ENCODE measurements at places on chromosomes 2 and 18.

DNA sequence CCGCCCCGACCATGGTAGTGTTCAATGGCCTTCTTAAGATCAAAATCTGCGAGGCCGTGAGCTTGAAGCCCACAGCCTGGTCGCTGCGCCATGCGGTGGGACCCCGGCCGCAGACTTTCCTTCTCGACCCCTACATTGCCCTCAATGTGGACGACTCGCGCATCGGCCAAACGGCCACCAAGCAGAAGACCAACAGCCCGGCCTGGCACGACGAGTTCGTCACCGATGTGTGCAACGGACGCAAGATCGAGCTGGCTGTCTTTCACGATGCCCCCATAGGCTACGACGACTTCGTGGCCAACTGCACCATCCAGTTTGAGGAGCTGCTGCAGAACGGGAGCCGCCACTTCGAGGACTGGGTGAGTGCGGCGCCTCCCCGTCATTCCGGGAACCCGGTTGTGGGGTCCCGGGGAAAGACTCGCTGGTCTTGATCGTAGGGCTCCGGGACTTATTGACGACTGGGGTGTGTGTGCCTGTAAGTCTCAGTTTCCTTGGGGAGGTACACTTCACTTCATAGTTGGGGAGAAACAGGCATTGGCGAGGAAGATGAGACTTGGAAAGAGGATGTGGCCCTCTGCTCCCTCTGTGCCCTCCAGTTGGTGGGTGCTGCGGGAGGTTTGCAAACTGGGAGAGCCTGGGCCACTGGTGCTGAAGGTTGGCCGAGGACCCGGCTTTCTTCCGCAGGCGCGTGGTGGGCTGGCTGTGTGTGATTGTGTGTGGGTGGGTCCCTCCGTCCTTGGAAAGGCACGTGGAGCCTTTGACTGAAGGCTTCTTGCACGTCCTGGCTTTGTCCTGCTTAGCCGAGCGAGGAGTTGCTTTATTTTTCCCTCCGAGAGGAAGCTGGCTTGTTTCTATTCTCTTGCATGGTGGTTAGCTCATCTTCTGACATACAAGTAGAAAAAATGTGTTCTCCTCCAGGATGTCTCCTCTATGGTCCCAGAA lies 886 bp downstream of the PRKCE start:
- DNase-seq, result no peak

DNA sequence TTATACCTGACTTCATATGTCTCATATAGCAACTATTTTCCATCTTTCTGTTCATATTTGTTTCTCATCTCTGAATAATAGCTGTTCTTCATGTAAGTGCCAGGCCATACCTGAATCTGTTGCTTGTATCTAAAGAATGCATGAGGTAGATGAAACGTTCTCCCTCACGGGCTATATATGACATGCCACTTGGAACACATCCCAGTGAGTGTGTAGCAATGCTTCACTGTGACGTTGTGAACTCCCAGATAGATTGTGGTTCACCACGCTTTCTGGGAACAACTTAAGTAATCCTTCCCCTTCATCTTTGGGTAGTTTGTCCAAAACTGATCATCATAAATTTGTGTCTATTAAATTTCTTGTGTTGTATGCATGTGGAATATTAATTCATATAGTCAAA lies 60.1 kb downstream of the RDH14 start:
- DNase-seq, result no peak

DNA sequence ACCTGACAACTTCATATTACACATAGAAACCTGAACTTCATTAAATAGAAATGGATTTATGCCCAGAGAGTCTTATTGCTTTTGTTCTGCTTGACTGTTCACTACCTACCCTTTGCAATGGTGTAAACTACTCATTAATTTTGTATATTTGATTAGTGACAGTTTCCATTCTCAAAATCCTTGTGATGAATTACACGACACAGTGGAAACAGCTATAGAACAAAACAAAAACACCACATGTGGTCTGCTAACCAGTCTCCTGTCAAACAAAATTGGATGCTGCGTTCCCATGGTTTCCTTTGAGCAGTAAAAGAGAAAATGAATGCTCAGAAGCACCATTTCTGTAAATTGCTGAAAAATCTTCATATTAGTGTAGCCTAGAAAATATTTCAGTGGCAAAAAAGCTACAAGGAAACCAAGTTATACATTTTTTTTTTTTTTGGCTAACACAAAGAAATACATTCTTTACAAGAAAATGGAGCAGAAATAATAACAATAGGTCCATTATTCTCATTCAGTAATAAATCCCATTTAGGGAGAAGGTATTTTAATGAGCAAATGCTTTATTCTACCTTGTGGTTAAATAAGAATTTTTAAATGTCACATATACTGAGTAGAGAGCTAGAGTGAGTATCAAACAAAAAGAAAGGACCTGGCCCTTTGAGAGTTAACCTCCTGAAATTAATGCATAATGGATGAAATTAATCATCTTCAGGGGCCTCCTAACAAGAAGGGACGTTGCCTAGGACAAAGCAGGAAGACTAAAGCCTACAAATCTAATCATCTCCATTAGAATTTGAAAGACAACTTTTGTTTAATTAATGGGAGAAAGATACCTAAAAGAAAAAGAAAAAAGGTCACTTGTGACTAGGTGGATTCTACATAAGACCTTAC lies 355.1 kb upstream of the ZC3H15 start:
- DNase-seq, result no peak

GRCh38 chr2:159803235-159803962 lies 5.4 kb upstream of the CD302 start:
- no peak for DNase-seq

- no peak for DNase-seq
These were observed 75.0 kb downstream of the DNAH7 start for GRCh38 chr2:195993623-195994022.

DNA sequence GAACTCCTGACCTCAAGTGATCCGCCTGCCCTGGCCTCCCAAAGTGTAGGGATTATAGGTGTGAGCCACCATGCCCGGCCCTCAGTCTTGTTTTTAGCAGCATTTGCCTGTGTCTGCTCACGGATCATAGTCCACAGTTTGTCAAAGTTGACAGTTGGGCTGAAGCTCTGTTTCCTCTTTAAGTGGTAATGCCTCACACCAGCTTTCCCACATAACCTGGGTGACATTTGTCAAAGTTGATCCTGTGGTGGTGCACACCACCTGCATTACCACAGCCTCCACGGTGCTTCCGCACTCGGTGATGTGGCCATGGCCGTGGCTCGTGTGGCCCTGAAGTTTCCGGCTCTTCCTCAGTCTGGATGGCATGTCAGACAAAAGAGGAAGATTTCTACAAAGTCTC lies 27.1 kb downstream of the RAB31 start:
- DNase-seq, result no peak

DNA sequence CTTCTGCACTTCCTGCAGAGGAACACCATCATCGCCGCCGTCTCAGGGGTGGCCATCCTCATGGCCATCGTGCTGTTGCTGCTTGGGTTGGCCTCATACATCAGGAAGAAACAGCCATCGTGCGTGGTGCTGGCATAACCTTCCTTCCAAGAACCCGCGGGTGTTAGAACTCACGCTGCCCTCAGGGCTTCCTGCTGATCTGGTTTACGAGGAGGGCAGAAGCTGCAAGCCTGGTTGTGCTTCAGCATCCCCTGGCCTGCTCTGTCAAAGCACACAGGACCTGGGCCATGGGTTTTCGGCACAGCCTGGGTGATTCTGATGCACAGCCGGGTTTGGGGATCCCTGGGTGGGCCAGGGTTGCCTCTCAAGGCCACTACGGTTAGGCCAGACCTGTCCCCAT lies 12.2 kb upstream of the ZAP70 start:
- DNase-seq, result no peak

DNA sequence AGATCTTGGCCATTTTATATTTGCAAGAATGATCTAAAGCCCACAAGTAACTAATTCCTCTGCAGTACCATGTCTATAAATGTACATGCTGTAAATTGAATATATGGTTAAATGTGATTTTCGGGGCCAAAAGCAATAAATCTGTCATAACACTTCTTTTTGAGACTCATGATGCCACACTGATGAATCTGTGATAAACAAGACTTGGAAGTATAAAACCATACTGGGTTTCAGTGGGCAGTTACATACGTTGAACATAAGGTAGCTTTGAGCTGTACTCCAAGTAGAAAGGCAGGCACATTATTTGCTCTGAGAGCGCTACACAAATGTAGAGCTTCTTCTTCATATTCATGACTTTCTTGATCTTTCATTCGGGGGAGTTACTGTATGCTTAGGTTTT lies 792.2 kb downstream of the LRRTM4 start:
- DNase-seq, result no peak
